Stimulated activated CD4-positive, alpha-beta T cell treated with anti-CD3 and anti-CD28 coated beads, Interleukin-1b, Interleukin-23, amount 100 ng/mL, for 1 hour (primary cell): ENCODE measurements at places on chromosomes 12 and 14.

DNA sequence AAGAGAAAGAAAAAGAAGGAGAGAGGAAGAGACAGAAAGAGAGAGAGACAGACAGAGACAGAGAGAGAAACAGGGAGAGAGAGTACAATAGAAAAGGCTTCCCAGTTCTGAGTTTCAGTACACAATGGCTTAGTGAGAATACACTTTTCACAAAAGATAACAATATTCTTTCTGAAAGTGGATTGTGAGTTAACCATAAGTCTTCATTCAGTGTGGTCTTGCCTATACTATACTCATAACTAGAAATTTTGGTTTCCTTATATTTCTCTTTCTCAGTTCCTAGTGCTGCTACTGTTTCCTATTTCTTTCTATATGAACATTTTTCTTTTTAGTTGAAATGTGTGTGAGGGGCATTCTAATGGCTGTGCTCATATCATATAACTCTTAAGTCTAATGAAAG is 9.3 kb downstream of the CD163L1 start:
- DNase-seq, result no peak

DNA sequence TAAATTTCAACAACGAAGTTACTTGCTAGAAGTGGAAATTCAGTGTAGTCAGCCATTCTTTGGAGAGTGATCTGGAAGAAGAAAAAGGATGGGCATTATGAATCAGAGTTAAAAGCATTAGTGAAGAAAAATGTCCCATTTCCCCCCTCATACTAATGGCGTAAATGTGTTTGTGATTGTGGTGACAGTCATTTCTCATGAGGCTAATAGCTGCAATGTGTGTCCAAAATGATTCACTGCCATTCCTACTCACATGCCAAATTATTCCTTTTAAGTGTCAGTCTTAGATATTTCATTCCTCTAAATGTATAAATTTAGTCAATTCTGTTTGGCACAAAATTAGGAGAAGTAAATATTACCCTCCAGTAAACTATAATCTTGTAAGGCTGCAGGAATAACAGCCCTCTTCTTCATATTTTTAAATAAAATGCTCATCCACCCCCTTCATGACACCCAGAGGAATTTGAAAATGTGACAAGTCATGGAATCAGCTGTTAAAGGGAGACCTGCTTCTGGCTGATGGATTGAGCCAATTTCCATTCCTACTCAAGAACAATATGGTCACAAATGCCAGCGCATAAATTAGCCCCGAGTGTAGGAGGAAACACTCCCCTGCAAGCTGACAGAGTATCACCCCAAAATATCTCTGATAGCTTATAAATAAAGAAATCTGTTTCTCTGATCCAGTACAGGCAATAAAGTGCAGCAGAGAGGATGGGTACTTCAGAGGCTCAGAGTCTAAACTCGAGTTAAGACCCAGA is 912.3 kb upstream of the SEL1L start:
- no peak for DNase-seq

GRCh38 chr12:106867651-106868050 is 88.1 kb upstream of the TMEM263 start:
- no peak for DNase-seq

GRCh38 chr12:52360663-52361271 is 6.5 kb downstream of the KRT85 start:
- no peak for DNase-seq

- DNase-seq, result no peak
Measured at GRCh38 chr12:80419644-80420043, 24.4 kb upstream of the PTPRQ start.

DNA sequence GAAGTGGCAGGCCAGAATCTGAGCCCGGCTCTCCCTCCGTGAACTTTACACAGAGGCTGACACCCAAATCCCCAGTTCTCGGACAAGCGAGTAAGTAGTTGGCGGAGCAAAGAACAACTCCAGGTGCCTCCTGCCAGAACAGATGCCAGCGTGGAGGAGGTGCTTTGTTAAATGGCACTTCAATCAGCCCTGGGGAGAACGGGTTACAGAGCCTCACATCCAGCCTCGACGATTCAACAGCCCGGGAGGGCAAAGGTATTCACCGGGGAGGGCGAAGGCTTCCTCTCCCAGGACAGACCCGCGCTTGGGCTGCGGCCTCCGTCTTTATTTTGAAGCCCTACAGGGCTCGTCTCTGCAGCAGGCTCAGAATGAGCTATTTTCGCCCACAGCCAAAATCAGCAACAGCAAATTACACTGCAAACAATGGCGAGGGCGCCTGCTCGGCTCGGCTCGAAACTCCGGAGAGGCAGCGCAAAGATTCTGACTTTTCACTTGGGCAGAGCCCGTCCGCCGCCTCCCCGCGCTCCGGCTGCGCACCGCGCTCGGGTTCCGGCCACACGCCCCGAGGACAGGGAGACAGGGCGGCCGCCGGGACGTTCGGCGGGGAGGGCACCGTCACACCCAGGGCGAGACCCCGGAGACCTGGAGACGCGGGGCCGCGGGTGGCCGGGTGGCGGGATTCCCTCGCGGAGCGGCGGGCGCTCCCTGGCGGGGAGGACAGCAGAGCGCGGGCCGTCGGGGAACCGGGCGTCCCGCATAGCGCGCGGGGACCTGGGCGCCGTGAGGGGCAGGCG is 811 bp downstream of the TMCC3 start:
- no peak for DNase-seq

GRCh38 chr12:79614730-79615129 is 76.0 kb downstream of the PAWR start:
- DNase-seq, result no peak

DNA sequence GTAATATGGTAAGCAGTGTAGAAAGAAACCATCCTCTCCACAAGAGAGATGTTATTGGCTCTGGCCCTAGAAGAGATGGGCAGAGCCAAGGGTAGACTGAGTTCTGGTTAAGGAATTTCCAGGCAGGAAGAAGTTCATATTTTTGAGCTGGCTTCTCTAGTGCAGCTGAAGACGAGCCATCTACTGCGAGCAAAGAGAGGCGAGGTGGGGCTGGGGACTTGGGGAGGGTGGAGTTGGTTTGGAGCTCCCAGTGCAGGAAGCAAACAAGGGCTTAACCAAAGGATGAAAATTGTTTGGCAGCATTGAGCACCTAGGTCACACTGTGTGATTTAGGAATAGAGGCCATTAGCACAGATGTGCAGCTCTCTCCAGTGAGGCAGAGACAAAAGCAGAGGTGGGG is 239.6 kb downstream of the ZFP36L1 start:
- DNase-seq, result no peak

DNA sequence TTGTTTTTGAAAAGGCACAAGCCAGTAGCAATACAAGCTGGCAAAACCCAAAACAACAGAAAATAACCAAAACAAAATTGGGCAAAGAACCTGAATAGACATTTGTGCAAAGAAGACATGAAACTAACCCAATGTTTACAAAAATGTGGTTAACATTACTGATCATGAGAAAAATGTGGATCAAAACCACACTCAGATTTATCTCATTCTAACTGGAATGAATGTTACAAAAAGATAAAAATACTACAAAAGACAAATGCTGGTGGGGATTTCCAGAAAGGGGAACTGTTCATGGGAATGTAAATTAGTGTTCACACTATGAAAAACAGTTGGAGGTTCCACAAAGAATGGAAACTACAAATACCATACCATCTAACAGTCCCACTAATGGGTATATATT is 26.6 kb downstream of the ASCL4 start:
- DNase-seq, result no peak

DNA sequence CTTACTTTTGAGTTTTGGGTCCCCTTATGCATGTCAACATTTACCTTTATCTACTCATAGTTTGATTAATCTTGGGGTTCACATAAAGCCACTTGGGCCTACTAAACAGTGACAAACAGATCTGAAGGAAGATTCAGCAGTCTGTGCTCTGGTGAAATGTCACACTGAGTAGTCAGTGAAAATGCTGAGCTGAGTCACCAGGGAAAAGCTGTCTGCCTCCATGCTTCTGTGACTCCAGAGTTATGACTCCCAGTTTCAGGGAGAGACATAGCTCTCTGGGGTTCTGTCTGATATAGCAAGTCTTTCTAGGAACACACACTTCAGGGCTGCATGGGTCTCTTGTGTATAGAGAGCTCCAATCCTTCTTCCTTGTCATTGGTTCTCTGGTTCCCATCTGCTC is 406.3 kb upstream of the FAR2 start:
- no peak for DNase-seq

GRCh38 chr12:106275458-106275857 is 27.1 kb upstream of the TCP11L2 start:
- DNase-seq, result no peak

GRCh38 chr12:14981049-14981448 is 8.2 kb downstream of the PDE6H start:
- DNase-seq, result no peak

DNA sequence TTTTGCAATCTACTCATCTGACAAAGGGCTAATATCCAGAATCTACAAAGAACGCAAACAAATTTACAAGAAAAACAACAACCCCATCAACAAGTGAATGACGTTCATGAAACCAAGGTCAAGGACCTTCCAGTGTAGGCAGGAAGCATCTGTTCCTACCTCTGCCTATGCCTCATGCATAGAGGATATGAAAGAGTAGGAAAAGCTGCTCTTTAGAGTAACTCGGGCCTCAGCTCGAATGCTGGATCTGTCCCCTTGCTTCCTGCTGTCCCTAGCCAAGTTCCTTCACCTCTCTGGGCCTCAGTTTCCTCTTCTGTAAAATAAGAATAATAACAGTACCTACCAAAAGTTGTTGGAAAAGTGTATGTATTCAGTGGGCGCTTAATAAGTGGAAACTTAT is 65.0 kb downstream of the FOXN4 start:
- DNase-seq, result no peak
